Frontal cortex (tissue), 4 donors: ENCODE measurements at places on chromosomes 6 and 20. TPM values are rescaled to one million over a fixed set of nuclear protein-coding genes. Genes with fewer than 3 reads are reported as not detected.

The GNL1 gene
- total RNA-seq, result 28.1 TPM

The ZBTB46 gene
- 22.4 TPM for total RNA-seq

The IP6K3 gene
- not detected for total RNA-seq

The GPR63 gene
- total RNA-seq, result 13.9 TPM

The PCNA gene
- total RNA-seq, result 42.0 TPM

The TPBG gene
- 4.5 TPM for total RNA-seq

The SLC29A1 gene
- total RNA-seq, result 3.7 TPM

The RNF114 gene
- 31.0 TPM for total RNA-seq

The LTA gene
- total RNA-seq, result not detected

The ERMARD gene
- total RNA-seq, result 23.2 TPM

The FRK gene
- 0.41 TPM for total RNA-seq

The PRPH2 gene
- 6.1 TPM for total RNA-seq

The FAM184A gene
- total RNA-seq, result 30.2 TPM

The ZNF334 gene
- total RNA-seq, result 11.4 TPM

The OPRM1 gene
- 1.2 TPM for total RNA-seq

The SYNDIG1 gene
- 26.1 TPM for total RNA-seq

The COL11A2 gene
- 1.2 TPM for total RNA-seq

The FAXC gene
- total RNA-seq, result 41.6 TPM

The WDR27 gene
- total RNA-seq, result 18.3 TPM

The STMN3 gene
- total RNA-seq, result 104 TPM

The TMEM217 gene
- 1.2 TPM for total RNA-seq

The DYNLT2 gene
- 2.0 TPM for total RNA-seq

The SPATS1 gene
- 0.41 TPM for total RNA-seq

The MLN gene
- total RNA-seq, result not detected

The MOG gene
- under 0.01 TPM for total RNA-seq

The DEFB124 gene
- total RNA-seq, result not detected

The SLC22A3 gene
- 3.3 TPM for total RNA-seq

The CCN5 gene
- total RNA-seq, result not detected

The MOXD1 gene
- total RNA-seq, result 15.9 TPM

The ETV7 gene
- total RNA-seq, result not detected

The KCNB1 gene
- 5.7 TPM for total RNA-seq

The PACRG gene
- total RNA-seq, result 7.3 TPM

The GTSF1L gene
- total RNA-seq, result not detected

The SALL4 gene
- total RNA-seq, result 0.41 TPM

The TJAP1 gene
- total RNA-seq, result 2.9 TPM

The IFT52 gene
- 86.0 TPM for total RNA-seq

The FNDC1 gene
- total RNA-seq, result 1.2 TPM

The BPIFB1 gene
- total RNA-seq, result not detected

The GJA10 gene
- total RNA-seq, result not detected

The TCP1 gene
- total RNA-seq, result 378 TPM

The PEX7 gene
- total RNA-seq, result 6.1 TPM

The TRIM38 gene
- total RNA-seq, result 0.41 TPM

The GSTA3 gene
- not detected for total RNA-seq

The APCDD1L gene
- total RNA-seq, result not detected

The RAMACL gene
- total RNA-seq, result 0.82 TPM

The NEDD9 gene
- 39.1 TPM for total RNA-seq

The GMNN gene
- 7.7 TPM for total RNA-seq
